ENCODE measurements at places on chromosomes 16 and 17.
A peak's percentile ranks its signal among the peaks of the same experiment; 100 is the strongest.

DNA sequence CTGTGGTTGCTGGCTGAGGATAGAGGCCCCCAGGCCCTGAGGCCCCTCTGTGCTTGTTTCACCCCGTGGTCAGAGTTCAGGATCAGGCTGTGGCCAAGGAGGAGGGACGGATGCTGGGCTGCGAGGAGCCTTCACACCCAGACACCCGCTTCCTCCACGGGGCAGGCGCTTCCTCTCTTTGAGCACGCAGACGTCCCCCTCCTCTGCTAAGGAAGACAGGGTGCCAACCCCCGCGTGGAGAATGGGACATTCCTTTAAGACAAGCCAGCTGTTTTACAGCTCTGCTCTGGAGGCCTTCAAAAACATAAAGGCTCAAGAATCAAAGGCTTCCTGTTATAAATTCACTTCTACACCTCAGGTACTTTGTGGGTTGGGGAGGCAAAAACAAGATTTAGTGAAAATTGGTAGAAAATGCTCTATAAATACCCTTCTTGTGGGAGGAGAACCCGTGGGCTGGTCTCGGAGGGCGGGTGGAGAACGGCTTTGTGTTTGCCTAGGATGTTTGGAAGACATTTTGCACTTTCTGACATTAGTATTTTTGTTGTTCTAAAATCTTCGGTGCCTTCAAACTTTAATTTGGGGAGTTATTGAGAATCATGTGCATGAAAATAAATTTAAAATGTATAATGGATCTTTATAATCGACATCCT lies 60.8 kb upstream of the FOXF1 start:
- DNase-seq, result no peak

GRCh38 chr16:81625544-81626153 lies 153.4 kb upstream of the PLCG2 start:
- DNase-seq, result no peak

- DNase-seq, result no peak
Measured at GRCh38 chr17:77728871-77729270, 229.6 kb upstream of the TNRC6C start.

DNA sequence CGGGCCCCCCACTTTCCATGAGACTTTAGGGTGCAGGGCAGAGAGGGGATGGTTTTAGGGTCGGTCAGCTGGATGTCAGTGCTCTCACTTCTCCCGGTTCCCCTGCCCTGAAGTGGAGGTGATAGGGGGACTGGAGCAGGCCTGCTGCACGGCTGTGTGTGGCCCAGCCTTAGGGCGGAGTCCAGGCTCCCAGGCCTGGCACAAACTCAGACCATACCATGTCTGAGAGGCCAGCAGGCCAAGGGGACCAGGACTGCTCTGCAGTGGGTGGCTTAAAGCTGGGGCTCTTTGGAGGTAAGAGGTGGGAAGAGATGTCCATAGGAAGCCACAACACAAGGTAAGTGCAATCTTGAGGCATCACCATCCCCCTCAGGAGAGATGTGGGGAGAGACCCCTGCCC lies 8.3 kb downstream of the TFAP4 start:
- DNase-seq, result no peak

- DNase-seq, result no peak
Measured at GRCh38 chr17:66025551-66025950, 166.4 kb downstream of the CEP112 start.

DNA sequence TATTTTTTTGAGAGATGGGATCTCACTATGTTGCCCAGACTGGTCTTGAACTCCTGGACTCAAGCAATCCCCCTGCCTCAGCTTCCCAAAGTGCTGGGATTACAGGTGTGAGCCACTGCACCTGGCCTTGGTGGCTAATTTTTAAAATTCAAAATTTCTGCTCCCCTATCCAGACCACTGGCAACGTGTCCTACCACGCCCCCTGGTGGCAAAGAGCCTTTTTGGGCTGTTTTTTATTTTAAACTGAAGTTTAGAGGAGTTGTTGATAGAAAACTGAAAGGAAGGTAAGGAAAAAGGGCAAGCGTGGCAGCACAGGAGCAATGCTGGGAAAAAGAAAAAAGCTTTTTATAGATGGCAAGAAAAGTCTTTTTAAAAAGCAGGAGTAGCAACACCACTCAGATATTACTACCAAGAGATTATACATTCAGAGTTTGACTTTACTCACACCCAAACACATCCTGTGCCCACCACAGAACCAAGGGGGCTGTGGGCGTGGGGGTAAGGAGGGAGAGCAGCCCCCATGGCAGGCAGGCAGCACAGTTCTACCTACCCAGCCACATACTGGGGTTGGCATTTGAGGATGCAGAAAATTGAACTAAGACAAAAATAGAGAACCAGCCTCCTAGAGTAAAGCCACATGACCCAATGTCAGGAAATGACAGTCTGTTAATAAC lies 4.2 kb upstream of the MXRA7 start:
- DNase-seq, result peak; percentile 68

DNA sequence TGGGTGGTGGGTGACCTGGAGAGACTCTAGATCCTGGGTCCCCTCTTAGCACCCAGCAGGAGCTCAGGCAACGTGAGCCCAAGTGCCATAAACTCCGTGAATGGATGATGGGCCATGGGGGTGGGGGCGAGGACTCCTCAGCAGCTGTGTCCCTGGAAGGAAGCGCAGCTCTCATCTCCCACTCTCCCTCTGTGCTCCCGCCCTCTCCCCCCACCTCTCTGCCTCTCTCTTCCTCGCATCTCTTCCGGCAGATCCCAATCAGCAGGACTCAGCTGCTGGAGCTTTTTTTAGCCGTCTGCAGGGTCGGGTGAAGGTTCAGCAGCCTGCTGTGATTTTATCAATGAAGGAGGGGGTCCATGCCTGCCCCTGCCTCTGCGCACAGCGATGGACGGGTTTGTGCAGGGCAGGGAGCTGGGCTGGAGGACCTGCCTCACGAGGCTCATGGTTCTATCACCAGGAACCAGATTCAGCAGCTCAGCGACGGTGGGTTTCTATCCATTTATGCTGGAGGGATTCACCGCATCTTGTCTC lies 8.3 kb downstream of the CCR7 start:
- peak; percentile 7 for DNase-seq

- DNase-seq, result no peak
Measured at GRCh38 chr17:50697663-50698272, 9.9 kb downstream of the ANKRD40 start.

DNA sequence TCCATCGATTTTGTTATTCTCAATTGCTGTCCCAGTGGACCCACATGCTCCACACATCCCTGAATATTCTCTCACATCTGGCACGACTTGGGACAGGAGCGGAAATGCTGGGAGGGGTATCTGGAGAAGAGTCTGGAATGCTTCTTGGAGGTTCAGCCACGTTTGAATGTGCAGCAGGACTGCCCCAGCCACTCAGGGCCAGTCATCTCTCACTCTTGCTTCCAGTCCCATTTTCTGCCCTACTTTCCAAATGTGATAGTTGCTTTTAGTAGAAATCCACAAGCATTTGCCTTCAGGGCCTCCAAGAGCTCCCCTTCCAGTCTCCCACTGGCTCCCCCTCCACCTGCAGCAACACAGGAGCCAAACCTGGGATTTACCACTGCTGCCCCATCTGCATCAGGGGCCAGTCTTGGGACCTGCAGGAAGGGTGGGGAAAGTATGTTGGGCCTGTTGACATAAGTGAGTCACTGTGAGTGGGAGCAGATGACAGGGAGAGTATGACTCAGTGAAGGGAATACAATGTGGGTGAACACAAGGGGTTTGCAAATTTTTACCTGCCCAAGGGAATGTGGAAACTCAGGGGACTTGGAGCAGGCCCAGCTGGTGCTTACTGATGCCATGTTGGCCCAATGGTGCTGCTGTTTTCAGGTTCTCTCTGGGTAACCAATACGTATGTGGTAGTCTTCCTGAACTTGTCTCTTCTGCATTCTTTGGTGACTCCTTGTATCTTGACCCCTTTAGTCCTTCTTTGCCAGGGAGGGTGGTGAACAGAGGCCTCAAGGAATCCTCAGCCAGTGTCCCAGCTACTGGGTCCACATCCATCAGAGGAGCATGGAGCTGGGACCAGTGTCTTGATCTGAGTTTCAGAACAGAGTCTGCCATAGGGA lies 78.8 kb upstream of the CRHR1 start:
- DNase-seq, result no peak

DNA sequence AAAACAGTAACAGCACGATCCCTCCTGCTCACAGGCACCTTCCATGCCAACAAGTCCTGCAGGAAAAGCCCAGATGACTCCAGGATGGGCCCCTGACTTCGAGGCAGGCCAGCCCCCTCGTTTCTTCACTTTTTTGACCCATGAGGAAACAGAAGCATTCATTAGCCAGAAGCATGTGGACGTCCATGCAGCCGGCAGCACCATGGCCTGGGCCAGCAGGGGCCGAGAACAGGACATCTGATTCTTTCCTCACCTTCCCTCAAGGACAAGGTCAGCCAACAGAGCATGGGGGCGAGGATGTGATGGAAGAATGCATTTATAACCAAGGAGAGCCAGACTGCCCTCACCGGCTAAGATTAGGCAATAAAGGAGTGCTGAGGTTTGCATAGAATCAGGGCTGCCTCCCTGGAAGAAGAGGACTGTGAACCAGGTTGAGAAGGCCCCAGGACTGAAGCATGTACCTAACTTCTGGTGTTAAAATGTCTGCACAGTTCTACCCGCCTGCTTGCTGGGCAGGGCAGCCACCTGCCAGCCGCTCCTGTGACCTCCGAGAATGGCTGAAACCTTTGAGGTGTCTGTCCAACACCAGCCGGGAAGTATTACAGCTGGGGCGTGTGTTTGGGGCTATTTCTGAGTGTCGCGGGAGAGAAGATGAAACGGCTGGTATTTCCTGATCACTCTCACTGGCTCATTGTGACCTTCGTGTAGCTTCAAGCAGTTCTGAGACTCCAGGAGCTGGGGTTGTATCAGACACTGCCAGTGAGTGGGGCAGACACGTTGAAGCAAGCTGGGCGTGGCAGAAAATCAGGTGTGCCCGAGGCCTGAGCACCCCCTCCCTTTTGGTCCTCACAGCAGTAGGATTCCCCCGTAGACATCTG lies 94.0 kb upstream of the TNRC6C start:
- DNase-seq, result no peak

DNA sequence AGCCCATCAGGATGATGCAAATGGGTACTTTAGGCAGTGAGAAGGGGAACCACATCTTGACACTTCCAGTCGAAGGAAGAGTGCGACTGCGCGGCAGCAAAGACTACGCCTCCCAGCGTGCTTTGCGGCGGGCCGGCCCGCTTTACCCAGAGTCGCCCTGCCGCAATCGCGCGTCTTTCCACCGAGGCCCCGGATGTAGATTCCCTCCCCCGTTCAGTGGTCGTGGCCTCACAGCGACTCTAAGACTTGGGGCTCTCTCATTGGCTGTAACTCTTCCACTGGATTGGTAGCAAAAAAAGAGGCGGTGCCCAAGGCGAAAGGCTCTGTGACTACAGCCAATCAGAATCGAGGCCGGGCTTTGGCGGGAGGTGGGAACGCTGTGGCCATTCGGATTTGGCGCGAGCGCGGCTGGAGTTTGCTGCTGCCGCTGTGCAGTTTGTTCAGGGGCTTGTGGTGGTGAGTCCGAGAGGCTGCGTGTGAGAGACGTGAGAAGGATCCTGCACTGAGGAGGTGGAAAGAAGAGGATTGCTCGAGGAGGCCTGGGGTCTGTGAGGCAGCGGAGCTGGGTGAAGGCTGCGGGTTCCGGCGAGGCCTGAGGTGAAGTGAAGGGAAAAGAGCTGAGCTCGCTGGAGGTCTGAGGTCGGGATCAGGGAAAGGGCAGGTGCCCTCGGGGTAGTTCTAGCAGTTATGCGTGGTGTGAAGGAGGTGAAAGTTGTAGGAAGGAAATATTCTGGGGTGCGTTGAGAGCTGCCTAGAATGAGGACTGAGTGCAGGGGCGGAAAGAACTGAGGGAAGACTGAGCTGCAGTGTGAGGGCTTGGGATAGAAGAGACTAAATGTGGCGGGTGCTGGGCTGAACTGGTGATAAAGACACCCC lies at the start of gene CDC6:
CDC6 (plus strand) TSS at position 386 of the 876 bp plus-strand sequence. CDS start 1,542 bp downstream, outside the sequence.
- peak; percentile 95 for DNase-seq

DNA sequence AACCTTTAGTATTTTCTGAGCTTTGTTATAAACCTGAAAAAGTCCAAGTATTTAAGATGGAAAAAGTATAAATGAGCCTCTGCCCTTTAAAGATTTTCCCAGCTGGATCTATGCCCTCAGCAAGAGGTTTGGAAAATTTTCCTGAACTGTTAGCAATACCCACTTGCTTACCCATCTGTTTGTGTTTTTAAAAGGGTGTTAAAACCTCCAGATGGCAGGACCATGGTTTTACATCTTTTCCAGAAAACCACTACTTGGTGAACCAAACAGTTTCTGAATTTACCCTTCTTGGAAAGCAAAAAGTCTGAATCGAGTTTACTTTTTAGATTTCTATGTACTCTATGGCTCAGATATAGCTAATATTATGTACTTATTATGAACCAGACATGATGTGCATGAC lies 719 bp downstream of the PMFBP1 start:
- no peak for DNase-seq

GRCh38 chr17:56867948-56868376 lies 34.0 kb downstream of the DGKE start:
- no peak for DNase-seq

DNA sequence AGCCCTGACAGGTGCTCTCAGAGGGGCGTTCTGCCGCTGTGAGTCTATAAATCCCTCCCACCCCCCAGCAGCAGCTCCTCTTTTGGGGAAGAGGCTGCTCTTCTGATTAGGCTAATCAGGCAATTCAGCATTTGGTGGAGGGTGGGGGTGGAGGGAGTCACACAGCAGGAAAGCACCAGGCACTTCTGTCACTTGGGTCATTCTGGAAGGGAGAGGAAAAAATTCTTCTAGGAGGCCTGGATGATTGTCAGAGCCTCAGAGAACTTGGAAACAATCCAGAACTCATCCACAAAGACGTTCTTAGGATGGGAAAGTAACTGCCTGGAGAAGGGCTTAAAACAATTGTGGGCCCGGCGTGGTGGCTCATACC lies 7.3 kb upstream of the SSTR2 start:
- no peak for DNase-seq

GRCh38 chr16:51355195-51355594 lies 204.1 kb upstream of the SALL1 start:
- no peak for DNase-seq

GRCh38 chr17:7250695-7251627 lies 573 bp downstream of the CTDNEP1 start:
- DNase-seq, result no peak

GRCh38 chr16:84090211-84090610 lies 26.5 kb downstream of the MBTPS1 start:
- DNase-seq, result no peak

DNA sequence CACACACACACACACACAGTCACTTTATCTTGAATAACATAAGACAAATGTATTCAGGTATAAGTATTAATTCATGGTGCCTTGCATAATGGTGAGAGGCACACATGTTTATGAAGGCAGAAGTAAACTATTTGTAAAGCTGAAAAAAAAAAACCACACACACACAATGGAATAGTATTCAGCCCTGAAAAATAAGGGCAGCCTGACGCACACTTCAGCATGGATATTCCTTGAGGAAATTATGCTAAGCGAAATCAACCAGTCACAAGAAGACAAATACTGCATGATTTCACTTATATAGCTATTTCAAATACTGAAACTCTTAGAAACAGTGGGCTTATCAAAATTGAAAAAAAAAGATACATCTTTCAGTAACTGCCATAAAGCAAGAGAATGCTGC lies 200.2 kb upstream of the RBFOX1 start:
- no peak for DNase-seq

DNA sequence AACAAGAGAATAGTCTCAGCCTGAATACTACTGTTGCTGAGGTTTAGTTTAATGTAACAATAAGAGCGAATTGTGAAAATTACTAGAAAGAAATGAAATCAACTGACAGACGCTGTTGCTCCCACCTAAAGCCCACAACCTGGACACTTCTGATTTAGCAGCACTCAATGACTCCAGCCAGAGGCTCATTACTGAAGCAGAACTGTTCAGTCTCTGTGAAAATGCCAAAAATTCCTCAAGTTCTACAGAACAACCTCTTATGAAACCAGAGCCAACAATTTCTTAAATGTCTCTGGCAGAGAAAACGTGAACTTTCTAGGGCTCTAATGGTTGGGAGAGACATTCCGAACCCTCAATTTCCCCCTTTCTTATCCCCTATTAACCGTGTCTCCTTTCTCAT lies 9.9 kb downstream of the PSME3IP1 start:
- DNase-seq, result no peak

All from progenitor cell of endocrine pancreas (in vitro differentiated cells).